ENCODE measurements at places on chromosomes 7 and 10.
A peak's percentile ranks its signal among the peaks of the same experiment; 100 is the strongest.

GRCh38 chr7:87341441-87341840 is 4.0 kb upstream of the CROT start:
- DNase-seq: no peak

DNA sequence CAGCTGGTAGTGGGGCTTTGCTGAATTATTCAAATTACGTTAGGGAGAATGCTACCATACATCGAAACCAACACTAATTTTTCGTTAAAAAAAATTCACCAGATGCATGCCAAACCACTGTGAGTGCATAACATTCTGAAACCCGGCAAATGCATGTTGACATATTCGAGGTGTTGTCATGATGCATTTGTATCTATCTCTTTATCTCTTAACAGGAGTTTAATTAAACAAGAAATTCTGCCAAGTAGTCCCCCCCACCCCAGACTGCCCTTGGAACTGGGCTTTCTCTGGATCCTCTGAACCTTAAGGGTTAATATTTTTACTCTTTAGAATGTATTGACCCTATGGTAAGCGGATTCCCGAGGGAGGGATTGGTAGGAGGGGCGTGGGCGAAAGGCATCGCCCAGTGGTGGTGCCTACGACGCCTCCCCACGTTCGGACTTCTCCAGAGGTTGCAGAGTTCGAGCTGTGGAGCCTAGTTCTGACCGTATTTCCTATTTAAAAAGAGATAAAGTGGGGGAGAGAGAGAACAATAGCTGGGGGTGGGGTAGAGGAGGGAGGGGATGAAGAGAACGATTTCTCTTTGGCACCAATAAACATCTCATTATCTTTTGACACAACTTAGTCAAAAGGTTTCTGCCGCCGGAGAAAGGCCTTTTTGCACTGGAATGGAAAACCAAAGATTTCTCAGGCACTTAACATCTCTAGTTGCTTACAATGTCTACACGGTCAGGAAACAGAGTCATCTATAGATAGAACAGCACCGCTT is 7.2 kb downstream of the DLX6 start:
- DNase-seq: no peak

DNA sequence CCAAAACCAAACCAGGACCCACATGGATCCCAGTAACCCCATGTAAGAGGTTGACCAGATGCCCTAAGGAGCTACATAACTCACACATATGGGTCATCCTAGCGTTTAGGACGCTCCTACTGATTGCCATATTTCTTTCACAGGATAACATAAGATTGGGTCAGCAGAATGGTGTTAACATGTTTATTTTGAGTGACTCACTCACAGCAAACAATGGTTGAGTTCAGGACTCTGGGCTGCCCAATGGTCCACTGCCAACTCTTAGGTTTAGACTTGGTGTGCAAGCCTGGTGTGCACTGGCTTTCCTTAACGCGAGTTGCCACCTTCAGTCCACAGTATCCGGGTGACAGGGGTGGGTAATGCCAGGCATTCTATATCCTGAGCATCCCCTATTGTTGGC is 211.5 kb downstream of the GPAM start:
- DNase-seq: no peak

- DNase-seq: peak; percentile 96
These were observed 1.5 kb downstream of the LZTS2 start for GRCh38 chr10:101000915-101001658.

DNA sequence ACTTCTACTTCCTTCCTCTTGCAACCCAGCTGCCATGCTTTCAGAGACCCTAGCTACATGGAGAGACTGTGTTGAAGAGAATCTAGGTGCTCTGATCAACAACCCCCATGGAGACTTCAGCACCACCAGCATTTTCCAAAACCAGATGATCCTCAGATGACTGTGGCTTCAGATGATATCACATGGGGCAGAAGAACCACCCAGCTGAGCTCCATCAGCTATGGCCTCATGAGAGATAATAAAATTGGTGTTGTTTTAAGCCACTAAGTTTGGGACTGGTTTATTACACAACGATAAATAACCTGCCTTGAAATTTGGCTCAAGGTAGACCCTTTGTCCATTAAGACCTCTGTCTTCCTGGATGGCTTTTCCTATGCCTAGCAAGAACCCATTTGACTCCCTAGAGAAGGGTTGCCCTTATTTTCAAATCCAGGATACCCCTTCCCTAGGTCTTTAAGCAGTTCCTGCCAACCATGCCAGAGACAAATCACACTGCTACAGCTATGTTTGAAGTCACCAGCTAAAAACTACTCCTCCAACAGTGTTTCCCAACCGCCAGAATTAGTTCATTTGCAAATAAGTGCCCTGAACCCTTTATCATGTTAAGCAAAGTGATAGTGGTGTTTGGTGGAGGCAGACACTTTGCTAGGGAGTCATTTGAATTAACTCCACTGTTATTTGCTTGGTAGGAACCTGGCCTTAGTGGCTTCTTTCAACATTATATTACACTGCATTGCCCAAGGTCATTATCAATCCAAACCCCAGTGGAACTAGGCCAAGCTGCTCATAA is 136.9 kb upstream of the PALS2 start:
- DNase-seq: no peak

DNA sequence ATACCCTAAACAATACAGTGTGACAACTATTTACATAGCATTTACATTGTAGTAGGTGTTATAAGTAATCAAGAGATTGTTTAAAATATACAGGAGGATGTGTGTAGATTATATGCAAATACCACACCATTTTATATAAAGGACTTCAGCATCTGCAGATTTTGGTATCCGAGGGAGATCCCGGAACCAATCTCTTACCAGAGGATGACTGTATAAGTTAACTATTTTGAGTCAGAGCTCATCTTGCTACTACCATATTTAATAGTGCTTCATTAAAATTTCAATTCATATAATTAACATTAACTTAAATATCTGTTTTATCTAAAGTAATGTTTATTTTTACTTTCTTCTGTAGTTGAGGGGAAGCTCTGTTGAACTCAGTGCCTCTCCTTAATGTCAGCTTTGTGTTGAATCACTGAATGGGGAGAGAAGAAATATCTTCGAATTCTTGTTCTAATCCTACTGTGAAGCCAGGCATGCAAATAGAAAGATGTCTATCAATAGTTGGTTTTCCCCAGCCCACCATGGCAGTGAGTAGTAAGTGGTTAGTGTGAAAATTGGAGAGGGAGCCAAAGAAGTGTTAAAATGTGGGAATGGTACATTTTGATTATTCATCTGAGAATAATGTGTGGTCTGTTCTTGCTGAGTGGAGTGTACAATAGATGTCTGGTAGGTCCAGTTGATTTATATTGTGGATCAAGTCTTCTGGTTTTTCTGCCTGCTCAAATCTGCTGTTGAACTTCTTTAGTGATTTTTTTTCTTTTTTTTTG is 90.1 kb upstream of the CYP26C1 start:
- no peak for DNase-seq

GRCh38 chr10:75417522-75417927 is 13.9 kb upstream of the LRMDA start:
- no peak for DNase-seq

- DNase-seq: no peak
These were observed 168.7 kb upstream of the ITGB1 start for GRCh38 chr10:33126742-33127141.

DNA sequence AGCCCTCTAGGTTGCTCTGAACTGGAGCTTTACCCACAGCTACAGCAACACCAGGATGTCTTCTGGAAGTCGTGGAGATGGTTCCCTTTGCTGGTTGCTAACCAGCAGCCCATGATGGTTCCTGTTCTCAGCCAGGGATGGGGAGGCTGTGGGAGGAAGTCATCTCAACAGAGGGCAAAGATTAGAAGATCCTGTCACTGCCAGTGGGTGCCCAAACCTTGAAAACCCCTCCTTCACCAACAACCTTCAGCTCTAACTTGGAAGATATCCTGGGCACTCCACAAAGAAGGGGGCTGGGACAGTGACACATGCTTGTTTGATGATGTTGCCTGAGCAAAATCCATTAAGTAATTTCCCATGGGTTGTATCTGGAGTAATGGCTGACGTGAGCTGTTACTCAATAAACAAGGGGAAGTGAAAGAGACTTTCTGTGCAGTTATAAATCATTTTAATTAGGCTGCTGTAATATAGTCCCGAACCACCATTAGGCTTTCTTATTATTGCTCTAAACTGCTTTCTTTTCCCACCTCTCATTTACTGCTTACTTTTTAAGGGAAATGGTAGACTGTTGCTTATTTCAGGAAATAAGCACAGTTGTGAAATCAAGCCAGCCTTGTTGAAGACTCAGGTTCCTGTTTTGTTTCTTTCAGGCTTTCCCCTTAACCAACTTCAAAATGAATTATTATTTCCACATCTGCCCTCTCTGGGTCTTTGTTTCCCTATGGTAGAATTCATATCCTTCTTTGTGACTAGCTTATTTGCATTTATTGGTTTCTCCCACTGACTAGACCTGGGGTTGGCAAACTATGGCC is 124.8 kb downstream of the PPP1R17 start:
- DNase-seq: no peak

DNA sequence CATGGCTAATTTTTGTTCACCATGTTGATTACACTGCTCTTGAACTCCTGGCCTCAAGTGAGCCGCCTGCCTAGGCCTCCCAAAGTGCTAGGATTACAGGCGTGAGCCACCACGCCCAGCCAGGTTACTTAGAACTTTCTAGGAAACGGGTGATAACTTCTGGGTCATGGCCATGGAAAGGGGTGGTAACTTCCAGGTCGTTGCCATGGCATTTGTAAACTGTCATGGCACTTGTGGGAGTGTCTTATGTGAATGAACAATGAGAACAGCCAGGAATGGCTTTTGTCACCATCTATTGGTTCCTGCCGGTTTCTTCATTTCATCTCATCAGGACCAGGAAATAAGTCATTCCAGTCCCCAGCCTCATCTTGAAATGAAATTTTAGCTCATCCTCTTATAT is 120.9 kb downstream of the SLC16A9 start:
- DNase-seq: no peak

- DNase-seq: no peak
These were observed 503.8 kb upstream of the CELF2 start for GRCh38 chr10:10513898-10514297.

DNA sequence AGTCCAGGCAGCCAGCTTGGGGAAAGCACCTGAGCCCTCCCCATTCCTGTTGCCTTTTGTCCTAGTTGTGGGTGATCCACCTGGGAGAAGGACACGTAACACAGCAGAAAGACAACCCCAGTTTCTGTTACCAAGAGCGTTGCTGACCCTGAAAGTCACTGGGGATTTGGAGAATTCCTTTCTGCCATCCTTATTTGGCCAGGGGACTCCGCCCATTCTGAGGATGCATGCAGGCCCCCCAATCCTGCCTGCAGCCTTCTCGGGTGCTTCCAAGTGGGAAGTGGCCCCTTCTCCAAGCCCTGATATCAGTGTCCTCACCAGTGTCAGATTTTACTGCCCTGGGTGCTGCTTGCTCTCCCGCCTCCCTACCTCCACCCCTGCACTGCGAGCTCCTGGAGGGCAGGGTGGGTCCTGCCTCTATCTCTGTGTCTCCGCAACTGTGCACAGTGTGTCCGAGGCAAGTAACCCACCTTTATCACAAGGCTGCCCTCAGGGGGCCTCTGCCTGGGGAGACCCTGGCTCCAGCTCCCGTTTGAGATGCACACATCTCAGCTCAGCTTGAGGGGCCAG is 9.2 kb upstream of the ADCY1 start:
- DNase-seq: no peak

GRCh38 chr7:45185028-45185863 is 27.7 kb downstream of the RAMP3 start:
- DNase-seq: no peak

DNA sequence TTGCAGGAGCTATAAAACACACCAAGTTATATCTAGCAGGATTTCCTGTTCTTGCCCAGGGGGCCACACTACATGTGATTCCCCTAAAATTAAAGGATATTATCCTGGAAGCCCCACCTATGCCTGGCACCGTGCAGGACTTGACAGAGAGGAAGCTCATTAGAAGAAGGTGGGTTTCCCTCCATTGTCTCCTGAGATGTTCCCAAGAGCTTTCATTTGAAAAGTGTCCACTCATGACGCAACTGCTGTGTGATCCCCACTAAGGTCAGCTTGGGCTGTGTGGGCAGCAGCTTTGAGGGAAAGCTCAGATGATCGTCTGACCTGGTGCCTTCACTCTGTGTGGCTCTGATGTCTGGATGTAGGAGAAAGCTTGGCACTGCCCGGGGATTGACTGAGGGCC is 53.5 kb downstream of the RAMP3 start:
- no peak for DNase-seq

DNA sequence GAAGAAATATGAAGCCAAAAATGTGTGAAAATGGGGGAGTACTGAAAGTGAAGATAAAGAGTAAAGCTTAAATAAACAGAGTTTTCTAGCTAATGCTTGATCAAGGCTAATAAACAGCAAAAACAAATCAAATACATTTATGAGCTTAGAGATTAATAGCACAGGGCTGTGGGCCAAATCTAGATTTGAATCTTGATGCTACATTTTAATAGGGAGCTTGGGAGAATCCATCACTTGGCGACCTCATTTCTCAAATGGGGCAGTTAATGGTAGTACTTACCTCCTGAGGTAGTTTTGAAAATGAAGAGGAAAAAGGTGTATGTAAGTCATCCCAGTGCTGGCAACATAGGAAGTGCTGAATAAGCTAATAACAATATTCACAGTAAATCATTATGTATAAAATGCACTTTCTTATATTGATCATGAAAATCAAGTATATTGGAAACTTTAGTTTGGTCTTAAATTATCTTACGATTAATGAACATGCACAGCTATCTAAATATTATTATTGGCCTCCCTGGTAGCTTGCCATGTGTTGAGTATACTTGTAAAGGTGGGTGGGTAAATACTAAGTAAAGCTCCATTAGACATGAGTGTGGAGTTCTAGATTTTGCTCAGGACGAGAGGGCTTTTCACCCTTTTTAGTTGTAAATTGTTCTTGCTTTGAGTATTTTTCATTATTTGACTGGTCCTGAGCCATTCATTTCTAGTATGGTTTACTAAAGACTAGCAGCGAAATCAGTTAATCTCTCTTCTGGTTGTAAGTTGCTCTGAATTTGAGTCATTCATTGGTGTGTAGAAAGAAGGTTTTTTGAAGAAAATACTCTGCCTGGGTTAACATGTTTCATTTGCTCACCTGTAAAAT is 5.1 kb downstream of the BICC1 start:
- DNase-seq: no peak

- no peak for DNase-seq
These were observed 58.1 kb downstream of the CCDC3 start for GRCh38 chr10:12943425-12943824.
